ENCODE measurements at places on chromosomes 2 and 18.

GRCh38 chr18:79857082-79857671 lies 59.4 kb downstream of the KCNG2 start:
- DNase-seq: no peak

- no peak for DNase-seq
Observed at GRCh38 chr2:11567631-11568031, 33.8 kb downstream of the GREB1 start.

DNA sequence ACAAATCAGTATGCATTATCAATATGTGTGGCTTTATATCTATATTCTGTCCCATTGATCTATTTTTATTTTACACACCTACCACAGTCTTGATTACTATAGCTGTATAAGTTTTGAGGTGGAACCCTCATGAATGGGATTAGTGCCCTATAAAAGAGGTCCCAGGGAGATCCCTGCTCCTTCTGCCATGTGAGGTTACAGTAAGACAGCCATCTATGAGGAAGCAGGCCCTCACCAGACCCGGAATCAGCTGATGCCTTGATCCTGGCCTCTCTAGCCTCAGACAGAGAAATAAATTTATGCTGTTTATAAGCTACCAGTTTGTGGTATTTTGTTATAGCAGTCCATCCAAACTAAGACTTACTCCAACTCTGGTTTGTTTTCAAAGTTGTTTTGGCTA lies 54.9 kb downstream of the HNRNPLL start:
- DNase-seq: no peak

DNA sequence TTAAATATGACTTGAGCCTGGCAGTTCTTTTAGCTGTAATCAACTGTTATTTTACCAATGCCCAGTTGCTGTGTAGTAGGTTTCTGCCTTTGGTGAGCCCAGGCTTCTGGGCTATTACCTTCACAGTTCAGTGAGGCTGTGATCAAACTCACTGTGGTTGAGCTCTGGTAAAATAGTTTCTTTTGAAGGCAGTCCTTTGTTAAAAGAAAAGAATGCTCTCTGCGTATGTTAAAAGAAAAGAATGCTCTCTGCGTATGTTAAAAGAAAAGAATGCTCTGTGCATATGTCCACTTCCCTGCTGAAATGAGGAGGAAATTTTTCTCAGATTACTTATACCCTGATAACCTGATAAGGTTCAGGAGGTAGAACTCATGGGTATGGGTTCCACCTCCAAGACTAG lies 244.3 kb downstream of the RNF144A start:
- no peak for DNase-seq

DNA sequence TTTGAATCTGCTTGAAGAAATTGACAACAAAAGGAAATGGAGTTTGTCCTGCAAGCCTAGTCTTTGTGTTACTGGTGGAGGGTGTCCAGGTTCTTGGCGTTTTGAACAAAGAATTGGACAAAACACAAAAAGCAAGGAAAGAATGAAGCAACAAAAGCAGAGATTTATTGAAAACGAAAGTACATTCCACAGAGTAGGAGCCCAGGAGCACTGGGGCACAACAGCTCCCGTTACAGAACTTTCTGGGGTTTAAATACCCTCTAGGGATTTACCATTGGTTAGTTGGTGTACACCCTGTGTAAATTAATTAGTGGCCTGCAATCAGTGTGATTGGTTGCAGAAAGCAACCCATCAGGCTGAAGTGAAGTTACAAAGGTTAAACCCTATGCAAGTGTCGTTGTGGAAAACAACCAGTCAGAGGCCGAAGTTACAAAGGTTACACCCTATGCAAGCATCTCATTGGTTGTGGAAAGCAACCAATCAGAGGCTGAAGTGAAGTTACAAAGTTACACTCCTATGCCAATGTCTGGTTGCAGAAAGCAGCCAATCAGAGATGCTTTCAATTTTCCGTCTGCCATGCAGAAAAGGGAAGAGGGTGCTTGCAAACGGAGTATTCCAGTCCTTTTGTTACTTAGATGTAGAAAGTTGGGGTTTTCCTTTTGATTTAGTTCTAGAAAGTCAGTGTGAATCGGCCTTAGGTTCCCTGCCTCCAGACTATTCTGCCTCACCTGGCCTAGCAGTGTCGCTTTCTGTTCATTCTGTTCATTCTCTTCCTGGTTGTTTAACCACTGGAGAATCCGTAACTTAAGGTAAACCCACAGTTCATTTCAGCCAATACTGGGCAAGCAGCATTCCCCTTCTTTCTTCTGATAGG lies 47.6 kb upstream of the PTH2R start:
- DNase-seq: no peak

DNA sequence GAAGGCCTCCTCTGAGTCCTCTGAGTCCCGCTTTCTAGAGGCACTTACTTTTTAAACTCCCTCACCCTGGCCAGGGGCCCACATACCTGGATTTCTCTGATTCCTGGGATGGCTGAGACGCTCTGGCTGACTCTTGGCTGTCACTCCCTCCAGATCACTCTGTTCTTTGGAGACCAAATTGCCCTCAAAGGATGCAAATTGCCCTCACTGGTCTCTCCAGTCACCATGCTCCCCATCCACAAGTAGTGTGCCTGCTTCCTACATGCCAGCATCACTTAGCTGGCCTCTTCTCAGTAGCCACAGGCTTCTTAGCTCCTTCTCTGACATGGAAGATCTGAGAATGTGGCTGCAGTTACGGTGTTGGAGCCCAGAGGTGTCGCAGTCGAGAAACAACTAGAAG lies 41.3 kb upstream of the CCDC68 start:
- DNase-seq: no peak

GRCh38 chr2:66457545-66457944 lies 22.6 kb downstream of the MEIS1 start:
- DNase-seq: no peak

DNA sequence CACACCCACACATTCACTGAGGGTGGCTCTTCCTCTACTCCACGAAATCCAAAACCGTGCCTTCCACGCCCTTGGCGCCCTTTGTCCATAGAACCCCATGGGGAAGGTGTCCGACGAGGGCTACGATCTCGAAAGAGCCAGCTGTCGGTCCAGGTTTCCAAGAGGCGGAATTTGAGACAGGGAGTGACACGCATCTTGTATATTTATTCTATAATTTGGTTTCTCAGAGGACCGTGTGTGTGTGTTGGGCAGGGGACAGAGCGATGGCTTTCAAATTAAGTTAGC lies 726 bp downstream of the C2orf69 start:
- no peak for DNase-seq

- no peak for DNase-seq
Observed at GRCh38 chr2:240812301-240812680, 7.7 kb downstream of the KIF1A start.

All from CD4-positive, alpha-beta T cell treated with Interleukin-15 for 1 hour (primary cell).